ENCODE measurements at places on chromosomes 16 and 17.

DNA sequence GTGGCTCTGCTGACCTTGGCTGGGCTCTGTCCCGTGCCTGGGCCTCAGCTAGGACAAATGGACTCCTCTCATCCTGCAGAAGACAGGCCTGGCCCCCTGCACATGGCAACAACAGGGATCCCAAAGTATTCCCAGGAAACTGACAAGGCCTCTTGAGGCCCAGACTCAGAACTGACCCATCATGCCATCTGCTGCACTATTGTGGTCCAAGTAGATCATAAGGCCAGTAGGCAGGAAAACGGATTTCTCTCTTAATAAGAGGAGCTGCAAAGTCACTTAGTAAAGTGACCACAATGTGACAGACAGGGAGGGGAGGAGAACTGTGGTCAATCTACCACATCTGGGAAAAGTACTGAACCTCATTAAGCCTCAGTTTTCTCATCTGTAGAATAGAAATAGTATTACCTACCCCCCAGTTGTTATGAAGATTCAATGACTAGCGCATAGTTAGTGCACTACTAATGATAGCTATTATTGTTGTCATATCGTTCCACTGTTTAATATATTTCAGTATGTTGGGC lies 62.1 kb upstream of the TNRC6A start:
- DNase-seq: no peak

DNA sequence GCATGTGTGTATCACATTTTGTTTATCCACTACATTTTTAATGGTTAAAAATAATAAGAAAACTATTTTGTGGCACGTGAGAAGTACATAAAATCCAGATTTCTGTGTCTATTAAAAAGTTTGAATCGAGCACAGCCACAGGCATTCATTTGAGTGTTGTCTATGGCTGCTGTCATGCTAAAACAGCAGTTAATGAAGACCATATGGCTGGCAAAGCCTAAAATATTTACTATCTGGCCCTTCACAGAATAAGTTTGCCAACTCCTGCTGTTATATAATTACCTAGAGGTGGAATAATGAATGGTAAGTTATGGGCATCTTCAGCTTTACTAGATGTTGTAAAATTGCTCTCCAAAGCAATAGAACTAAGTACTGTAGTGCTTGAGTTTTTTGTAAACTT lies 30.5 kb downstream of the TMEM98 start:
- no peak for DNase-seq

DNA sequence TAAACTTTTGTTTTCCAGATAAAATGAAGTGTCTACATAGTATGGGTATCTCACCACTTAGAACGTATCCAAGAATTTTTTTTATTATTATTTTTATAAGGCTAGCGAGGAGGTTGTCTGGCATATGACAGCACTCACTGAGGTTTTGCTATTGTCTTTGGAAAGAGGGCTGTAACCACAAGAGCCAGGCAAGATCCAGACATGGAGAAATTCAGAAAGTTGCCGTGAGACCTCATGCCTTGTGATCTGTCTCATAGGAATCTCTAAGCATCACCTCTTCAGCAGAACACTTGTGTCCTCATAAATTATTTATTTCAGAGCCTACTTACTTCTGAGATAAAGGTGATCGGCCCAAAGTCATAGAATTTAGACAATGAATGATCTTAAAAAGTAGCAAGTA lies 410.8 kb downstream of the CDH11 start:
- DNase-seq: no peak

- DNase-seq: no peak
These were observed 139.1 kb downstream of the CCT6B start for GRCh38 chr17:34822007-34822739.

DNA sequence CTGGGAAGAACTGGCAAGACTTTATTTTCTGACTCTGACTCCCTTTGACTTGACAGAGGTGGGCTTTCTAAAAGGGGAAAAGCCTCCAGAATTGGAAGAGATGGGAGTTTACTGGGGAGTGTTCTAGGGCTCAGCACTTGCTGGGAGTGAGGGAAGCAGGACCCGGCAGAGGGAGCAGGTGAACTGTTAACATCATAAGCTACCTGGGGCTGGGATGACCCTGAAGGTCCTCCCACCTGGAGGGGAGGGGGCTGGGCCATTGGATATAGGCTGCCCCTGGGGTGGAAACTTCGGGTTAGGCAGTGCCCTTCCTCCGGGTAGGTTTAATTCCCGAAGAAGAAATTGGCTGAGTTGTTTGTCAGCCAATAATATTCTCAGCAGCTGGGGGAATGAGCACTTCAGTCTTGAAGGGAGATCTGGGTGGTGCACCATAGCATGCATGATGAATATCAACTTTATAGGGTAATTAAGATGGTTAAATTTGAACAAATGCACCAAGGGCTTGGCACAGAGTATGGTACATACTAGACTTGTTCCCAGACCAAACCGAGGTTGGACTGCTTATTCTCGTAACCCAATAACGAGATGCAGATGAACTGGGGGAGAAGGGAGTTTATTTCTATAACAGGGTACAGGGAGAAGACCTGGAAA lies 337.0 kb downstream of the HAPSTR1 start:
- DNase-seq: no peak

- no peak for DNase-seq
These were observed 5.9 kb downstream of the MEOX1 start for GRCh38 chr17:43655693-43656255.

DNA sequence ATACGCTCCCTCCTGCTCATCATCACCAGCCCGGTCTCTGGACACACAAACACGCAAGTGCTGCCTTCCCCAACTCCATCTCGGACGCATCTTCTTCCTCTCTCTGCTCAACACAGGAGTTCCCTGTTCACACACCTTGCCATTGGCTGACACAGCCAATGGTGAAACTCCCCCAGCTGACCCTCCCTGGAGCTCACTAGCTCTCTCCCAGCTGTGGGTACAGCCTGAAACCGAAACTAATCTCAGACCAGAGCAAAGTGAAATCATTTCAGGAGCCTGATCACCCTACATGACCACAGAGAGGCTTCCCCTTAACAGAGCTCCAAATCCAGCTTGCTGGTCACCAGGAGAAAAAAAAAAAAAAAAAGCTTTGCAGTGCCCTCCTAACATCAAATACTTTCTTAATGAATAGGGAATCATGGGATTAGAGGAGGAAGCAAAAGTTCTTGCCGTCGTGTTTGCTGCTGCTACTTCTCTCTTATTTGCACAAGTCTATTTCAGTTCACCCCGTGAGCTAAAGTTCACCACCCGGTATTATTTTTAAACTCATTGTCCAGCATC lies 8.3 kb downstream of the CUEDC1 start:
- DNase-seq: peak; percentile 38

DNA sequence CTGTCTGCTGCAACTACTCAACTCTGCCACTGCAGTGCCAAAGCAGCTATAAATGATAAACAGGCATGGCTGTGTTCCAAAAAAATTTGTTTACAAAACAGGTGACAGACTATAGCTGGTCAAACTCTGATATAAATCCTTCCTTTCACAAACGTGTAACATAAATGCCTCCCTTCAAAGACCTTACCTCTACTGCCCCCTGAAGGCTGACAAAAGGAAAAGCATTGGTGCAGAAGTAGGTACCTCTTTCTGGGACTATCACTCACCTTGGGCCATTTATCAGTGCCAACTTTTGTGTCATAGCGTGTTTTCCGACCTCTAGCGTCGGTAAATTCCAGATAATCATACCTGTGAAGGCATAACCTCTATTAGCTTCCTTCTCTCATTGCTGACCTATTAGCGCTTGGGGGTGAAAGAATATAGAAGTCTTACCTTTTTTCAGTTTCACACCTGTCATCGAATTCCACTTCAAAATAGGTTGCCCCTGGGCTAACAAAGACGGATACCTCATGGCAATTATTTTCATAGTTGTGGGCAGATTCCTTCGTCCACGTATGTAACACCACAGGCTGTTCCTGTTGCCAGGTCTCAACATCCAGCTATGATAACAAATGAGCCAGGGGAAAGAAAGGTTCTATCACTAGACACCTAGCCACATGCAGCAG lies 67.9 kb downstream of the ZZEF1 start:
- DNase-seq: peak; percentile 15

DNA sequence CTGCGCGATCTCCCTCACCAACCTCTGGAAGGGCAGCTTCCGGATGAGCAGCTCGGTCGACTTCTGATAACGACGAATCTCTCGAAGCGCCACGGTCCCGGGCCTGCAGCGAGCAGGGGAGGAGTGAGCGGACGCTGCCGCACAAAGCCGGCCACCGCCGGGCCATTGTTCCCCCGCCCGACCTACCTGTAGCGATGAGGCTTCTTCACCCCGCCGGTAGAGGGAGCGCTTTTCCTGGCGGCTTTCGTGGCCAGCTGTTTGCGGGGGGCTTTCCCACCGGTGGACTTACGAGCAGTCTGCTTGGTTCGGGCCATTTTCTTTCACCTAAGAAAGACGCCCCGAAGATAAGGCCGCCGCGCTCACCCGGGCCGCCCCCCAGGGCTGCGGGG lies 5.8 kb upstream of the UNK start:
- no peak for DNase-seq

- DNase-seq: no peak
These were observed 35.5 kb upstream of the ITGA2B start for GRCh38 chr17:44424828-44425461.

GRCh38 chr17:35074711-35075707 lies 11.5 kb upstream of the RFFL start:
- DNase-seq: peak; percentile 59
